ENCODE measurements at places on chromosomes 6 and 20.
A peak's percentile ranks its signal among the peaks of the same experiment; 100 is the strongest.

DNA sequence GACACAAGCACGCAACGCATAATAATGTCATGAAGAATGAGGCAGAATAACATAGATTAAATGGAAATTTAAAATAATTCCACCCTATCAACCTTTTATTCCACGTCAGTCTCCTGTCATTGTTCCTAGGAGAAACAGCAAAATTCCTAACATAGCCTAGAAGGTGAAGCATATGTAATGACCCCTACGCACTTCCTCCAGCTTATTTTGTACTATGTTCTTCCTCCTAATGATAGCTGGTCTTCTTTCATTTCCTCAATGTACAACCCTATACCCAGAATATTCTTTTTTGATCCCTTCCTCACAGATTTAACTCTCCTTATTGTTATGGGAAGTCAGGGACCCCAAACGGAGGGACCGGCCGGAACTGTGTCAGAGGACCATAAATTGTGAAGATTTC, 122.0 kb upstream of the CARMIL1 start:
- H3K4me1 ChIP-seq, result peaks cover 27% of the 10 kb centered on the region
- no peaks in the 10 kb centered on the region for H3K27me3 ChIP-seq
- no peak for DNase-seq
- H3K4me3 ChIP-seq, result no peak overlapping the region
- no peak overlapping the region for H3K27ac ChIP-seq

- H3K4me1 ChIP-seq, result peaks cover 7% of the 10 kb centered on the region
- peaks cover 6% of the 10 kb centered on the region for H3K27me3 ChIP-seq
- no peak overlapping the region for H3K27ac ChIP-seq
- no peak for DNase-seq
These were observed 4.9 kb upstream of the CDSN start for GRCh38 chr6:31125162-31125561.

GRCh38 chr20:62427172-62428001, at the start of gene RBBP8NL:
TSS of gene RBBP8NL (minus strand) at chr20:62427539. CDS start at chr20:62419647, 7,892 bp downstream.
- no peak within 1 kb of the TSS for H3K27ac ChIP-seq
- no peak for DNase-seq
- H3K4me3 ChIP-seq, result no peak within 1 kb of the TSS
- peaks cover 4% of the 10 kb centered on the region for H3K27me3 ChIP-seq
- H3K36me3 ChIP-seq, result no peaks in the 10 kb centered on the region

GRCh38 chr6:51901766-51902764, 185.3 kb downstream of the PKHD1 start:
- no peak for DNase-seq
- no peaks in the 10 kb centered on the region for H3K36me3 ChIP-seq
- no peak overlapping the region for H3K27ac ChIP-seq
- H3K4me1 ChIP-seq, result no peaks in the 10 kb centered on the region
- H3K4me3 ChIP-seq, result no peak overlapping the region

DNA sequence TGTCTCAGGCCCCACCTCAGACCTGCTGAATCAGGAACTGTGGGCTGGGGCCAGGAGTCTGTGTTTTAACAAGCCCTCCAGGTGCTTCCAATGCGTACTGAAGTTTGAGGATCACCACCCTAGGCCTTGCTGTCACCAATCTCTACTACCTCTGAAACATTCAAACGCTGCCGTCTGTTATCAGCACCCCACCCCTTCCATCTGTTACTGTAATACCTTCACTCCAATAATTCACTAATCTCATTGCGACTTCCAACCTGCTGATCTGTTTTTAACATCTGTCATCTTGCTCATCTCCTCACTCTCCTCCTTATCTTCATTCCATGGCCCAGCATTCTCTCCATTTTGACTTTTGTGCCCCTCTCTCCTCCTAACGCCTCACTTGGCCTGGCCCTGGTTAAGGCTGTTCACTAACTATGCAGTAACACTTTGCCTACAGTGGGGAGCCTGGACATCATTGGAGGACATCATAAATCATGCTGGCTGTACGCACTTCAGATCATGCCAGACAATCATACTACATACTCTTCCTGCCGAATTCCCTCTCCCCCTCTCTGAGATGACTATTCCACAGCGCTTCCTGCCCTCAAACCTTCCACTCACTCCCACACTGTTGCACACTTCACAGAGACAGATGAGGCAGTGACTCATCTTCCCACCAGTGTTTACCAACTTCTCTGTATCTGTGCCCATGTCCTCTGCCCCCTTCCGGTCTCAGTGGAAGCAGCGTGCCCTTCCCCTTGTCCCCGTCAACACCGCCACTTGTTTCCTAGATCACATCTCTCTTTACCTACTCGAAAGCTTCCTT, 3.0 kb upstream of the GUCA1B start:
- no peak overlapping the region for H3K4me3 ChIP-seq
- peak; percentile 12 for DNase-seq
- no peak overlapping the region for H3K27ac ChIP-seq
- peaks cover 10% of the 10 kb centered on the region for H3K36me3 ChIP-seq

DNA sequence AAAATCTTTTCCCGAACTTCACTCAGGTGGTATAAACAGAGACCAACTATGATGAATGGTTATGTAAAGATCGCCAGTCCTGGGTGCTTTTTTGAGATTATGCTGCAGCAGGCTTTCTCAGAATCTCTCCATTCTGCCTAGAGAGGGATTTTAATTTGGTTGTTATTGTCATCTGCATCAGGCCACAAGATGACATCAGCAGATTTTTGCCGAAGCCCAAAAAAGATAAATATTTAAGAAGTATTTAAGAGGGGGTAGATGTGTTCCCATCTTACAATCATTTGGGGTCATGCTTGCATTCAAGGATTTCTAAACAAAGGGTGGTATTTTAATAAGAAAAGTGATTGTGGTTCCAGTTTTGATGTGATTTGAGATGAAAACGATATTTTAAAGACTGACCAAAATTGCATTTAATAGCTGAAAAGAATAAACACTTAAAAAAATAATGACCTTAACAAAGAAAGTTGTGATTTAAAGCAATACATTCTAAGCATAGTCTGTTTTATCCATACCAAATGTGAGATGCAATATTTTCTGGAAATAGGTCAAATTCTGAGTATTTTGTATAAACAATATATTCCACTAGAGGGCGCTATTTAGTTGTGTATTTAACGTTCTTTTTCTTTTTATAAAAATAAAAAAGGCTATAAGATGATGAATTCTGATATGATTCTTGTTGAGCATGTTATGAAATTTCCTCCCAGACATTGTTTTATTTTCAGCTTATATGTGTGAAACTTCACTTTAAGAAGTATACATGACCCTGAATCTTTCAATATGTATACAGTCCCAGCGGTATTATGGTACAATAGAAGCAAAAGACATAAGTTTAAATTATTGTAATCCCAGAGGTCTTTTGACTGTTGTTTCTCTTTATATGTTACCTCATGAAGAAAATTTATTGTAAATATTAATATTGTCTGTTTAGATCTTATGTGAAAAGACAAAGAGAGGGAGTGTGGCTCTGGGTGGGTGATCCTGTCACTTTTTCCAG, 51.0 kb upstream of the ZFP64 start:
- no peak overlapping the region for H3K27ac ChIP-seq
- DNase-seq, result no peak
- H3K4me1 ChIP-seq, result no peaks in the 10 kb centered on the region
- H3K36me3 ChIP-seq, result no peaks in the 10 kb centered on the region
- no peaks in the 10 kb centered on the region for H3K27me3 ChIP-seq

- no peak overlapping the region for H3K27ac ChIP-seq
- H3K4me1 ChIP-seq, result peaks cover 10% of the 10 kb centered on the region
These were observed 108.1 kb downstream of the DTNBP1 start for GRCh38 chr6:15554728-15555100.

DNA sequence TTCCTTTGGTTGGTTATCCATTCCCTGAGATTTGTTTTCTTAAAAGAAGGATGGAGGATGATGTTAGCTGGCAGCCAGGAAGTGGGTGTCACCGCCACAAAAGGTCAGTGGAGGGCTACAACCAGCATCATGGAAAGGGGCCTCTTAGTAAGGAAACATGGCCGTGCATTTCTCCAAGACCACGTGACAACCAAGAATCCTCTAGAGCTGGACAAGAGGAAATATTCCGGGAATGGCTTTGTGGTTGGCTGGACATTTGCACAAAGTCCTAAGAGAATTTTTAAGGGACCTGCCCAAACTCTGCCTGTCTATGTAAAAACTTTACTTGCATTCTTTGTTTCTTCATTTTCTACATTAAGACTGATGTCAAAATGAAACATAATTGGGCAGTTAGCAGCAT, 399.9 kb upstream of the MARCKS start:
- H3K27ac ChIP-seq, result no peak overlapping the region
- no peak overlapping the region for H3K4me3 ChIP-seq
- H3K36me3 ChIP-seq, result no peaks in the 10 kb centered on the region
- peaks cover 6% of the 10 kb centered on the region for H3K27me3 ChIP-seq

DNA sequence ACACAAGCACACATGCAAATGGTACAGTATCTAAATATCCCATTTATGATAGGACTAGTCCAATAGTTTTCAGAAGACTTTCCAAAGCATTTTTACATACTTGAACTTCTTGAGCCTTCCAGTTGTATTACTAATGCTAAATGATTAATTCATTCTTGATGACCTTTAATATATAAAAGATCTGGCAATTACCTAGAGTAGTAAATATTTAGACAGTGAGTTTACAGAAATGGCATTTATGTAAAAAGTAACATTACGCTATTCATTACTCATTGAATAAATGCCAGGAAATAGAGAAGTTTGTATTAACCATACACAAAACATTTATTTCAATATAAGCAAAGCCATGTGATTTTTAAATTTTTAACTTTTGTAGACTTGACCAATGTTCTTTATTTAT, 158.8 kb downstream of the DST start:
- no peaks in the 10 kb centered on the region for H3K27me3 ChIP-seq
- H3K36me3 ChIP-seq, result peaks cover under 1% of the 10 kb centered on the region
- DNase-seq, result no peak
- no peak overlapping the region for H3K4me3 ChIP-seq
- H3K27ac ChIP-seq, result no peak overlapping the region

DNA sequence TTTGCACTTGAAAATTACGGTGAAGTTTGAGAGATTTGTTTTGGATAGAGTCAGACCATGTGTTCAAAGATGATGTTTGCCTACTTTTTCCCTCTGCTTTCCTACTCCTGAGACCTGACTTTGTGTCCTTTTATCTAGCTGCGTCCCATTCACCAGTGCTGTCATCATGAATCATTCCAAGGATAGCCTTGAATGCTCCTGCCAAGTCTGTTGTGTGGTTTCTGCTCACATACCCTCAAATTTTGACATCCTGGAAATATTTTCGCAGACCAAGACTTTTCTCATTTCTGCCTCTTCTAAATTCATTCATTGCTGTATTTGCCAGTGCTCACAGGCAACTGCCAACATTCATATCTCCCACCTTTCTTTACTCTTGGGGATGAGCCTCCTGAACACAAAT, 175.9 kb upstream of the SCGN start:
- H3K4me3 ChIP-seq, result no peak overlapping the region
- DNase-seq, result no peak
- no peaks in the 10 kb centered on the region for H3K27me3 ChIP-seq
- H3K36me3 ChIP-seq, result no peaks in the 10 kb centered on the region
- H3K4me1 ChIP-seq, result peaks cover 4% of the 10 kb centered on the region
- H3K27ac ChIP-seq, result no peak overlapping the region

GRCh38 chr6:25387483-25387882, 108.3 kb downstream of the CARMIL1 start:
- H3K27ac ChIP-seq, result no peak overlapping the region
- peaks cover 36% of the 10 kb centered on the region for H3K4me1 ChIP-seq
- no peaks in the 10 kb centered on the region for H3K36me3 ChIP-seq
- no peak overlapping the region for H3K4me3 ChIP-seq
- no peaks in the 10 kb centered on the region for H3K27me3 ChIP-seq

GRCh38 chr6:3568396-3569082, 111.7 kb upstream of the SLC22A23 start:
- H3K36me3 ChIP-seq, result no peaks in the 10 kb centered on the region
- DNase-seq, result no peak
- H3K4me3 ChIP-seq, result no peak overlapping the region
- H3K4me1 ChIP-seq, result no peaks in the 10 kb centered on the region
- no peak overlapping the region for H3K27ac ChIP-seq
- peaks cover 15% of the 10 kb centered on the region for H3K27me3 ChIP-seq

GRCh38 chr6:7631466-7631865, 41.5 kb downstream of the SNRNP48 start:
- no peak overlapping the region for H3K27ac ChIP-seq
- no peaks in the 10 kb centered on the region for H3K36me3 ChIP-seq
- peaks cover 7% of the 10 kb centered on the region for H3K27me3 ChIP-seq

DNA sequence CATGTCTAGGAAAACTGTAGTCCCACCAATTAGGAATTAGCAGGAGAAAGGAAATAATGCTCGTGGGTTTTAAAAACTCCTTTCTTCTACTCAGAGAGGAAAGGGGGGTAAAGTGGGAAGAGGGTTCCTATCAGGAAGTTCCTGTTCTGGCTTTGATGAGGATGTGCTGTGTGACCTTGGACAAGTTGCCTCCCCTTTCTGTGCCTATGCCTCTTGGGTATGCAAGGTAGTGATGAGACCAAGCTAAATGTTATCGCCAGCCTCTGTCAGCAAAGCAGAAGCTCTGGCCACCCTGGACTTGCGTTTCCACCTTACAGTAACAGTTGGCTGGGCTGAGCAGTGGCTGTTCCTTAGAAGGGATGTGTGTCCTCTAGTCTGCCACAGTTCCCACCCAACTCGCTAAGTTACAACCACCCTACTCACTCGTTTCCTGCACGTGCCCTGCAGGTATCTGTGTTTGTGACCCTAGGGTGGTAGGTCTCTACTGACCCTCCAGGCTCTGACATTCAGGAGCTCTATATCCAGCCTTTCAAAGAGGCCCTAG, 110.0 kb downstream of the PREX1 start:
- peak overlapping the region; percentile 99 for H3K27ac ChIP-seq
- H3K4me1 ChIP-seq, result peaks cover 87% of the 10 kb centered on the region
- peak overlapping the region; percentile 76 for H3K4me3 ChIP-seq
- no peaks in the 10 kb centered on the region for H3K27me3 ChIP-seq
- no peak for DNase-seq

GRCh38 chr20:63969838-63970713, at the start of gene ZNF512B:
TSS of gene ZNF512B (minus strand) at chr20:63969930. CDS start at chr20:63967950, 1,980 bp downstream.
- peaks cover 17% of the 10 kb centered on the region for H3K36me3 ChIP-seq
- H3K27me3 ChIP-seq, result no peaks in the 10 kb centered on the region
- H3K4me1 ChIP-seq, result peaks cover 20% of the 10 kb centered on the region
- peak; percentile 72 for DNase-seq
- H3K4me3 ChIP-seq, result peak within 1 kb of the TSS; percentile 89
- H3K27ac ChIP-seq, result peak within 1 kb of the TSS; percentile 82

GRCh38 chr6:125346201-125346925, 44.6 kb upstream of the HDDC2 start:
- no peaks in the 10 kb centered on the region for H3K27me3 ChIP-seq
- H3K36me3 ChIP-seq, result no peaks in the 10 kb centered on the region
- H3K4me3 ChIP-seq, result no peak overlapping the region
- H3K4me1 ChIP-seq, result no peaks in the 10 kb centered on the region

DNA sequence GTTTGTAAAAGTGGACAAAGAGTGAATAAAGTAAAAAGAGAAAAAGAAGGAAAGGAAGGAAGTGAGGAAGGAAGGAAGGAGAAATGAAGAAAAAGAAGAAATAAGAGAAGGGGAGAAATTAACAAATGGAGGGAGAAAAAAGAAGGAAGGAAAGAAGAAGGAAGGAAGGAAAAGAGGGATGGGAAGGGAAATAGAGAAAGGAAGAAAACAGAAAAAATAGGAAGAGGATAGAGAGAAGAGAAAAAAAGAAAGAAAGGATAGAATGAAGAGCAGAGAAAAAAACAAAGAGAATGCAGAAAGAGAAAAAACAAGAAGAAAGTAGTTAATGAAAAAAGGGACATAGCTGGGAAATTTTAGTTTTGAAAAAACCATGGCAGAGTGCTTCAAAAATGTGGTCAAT, 361.8 kb downstream of the EPHA7 start:
- H3K27ac ChIP-seq, result no peak overlapping the region
- H3K27me3 ChIP-seq, result no peaks in the 10 kb centered on the region
- no peak for DNase-seq
- no peak overlapping the region for H3K4me3 ChIP-seq
- no peaks in the 10 kb centered on the region for H3K36me3 ChIP-seq

GRCh38 chr6:138263963-138264362, 45.7 kb upstream of the PBOV1 start:
- H3K27ac ChIP-seq, result no peak overlapping the region
- H3K27me3 ChIP-seq, result peaks cover 10% of the 10 kb centered on the region
- no peak for DNase-seq
- no peaks in the 10 kb centered on the region for H3K36me3 ChIP-seq
- H3K4me1 ChIP-seq, result no peaks in the 10 kb centered on the region
- no peak overlapping the region for H3K4me3 ChIP-seq
